ENCODE measurements at places on chromosomes 5 and 9.

GRCh38 chr9:78234810-78235209 lies 1.1 kb upstream of the CEP78 start:
- DNase-seq: no peak

DNA sequence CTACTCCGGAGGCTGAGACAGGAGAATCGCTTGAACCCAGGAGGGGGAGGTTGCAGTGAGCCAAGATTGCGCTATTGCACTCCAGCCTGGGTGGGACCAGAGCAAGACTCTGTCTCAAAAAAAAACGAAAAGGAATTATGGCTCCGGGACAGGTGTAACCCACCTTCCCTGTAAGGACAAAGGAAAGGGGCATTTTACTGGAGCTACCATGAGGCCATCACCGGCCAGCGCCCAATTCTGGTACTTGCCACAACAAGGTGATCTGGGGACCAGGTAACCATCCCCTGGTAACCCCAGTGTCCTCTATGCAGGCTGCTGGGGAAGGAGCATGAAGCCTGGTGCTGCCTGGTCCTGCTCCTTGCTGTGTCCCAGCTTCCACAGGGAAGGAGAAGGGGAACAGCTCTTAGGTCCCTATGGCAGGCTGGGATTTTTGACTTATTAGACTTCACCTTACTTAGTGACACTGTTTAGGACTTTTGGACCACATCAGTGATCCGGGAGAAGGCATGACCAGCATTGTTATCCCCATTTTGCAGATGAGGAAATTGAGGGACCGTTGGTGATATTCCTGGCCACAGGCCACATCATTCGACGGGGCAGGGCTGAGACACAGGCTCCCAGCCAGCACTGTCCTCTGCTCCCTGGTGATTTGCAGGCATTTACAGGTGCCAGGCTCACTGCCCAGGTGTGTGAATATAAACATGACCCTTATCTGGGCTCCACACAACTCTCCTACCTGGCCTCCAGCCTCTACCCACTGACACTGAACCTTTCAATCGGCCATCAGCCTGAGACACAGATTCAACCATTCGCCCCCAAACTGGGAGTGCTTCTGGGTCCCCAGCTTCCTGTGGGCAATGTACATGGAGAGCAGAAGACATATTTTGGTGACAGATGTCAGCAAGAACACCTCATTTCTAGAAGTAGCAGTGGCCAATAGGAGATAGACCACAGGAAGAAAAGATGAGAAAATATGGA lies 26.5 kb upstream of the ABO start:
- no peak for DNase-seq

GRCh38 chr9:20369391-20369790 lies 252.9 kb downstream of the MLLT3 start:
- DNase-seq: no peak

DNA sequence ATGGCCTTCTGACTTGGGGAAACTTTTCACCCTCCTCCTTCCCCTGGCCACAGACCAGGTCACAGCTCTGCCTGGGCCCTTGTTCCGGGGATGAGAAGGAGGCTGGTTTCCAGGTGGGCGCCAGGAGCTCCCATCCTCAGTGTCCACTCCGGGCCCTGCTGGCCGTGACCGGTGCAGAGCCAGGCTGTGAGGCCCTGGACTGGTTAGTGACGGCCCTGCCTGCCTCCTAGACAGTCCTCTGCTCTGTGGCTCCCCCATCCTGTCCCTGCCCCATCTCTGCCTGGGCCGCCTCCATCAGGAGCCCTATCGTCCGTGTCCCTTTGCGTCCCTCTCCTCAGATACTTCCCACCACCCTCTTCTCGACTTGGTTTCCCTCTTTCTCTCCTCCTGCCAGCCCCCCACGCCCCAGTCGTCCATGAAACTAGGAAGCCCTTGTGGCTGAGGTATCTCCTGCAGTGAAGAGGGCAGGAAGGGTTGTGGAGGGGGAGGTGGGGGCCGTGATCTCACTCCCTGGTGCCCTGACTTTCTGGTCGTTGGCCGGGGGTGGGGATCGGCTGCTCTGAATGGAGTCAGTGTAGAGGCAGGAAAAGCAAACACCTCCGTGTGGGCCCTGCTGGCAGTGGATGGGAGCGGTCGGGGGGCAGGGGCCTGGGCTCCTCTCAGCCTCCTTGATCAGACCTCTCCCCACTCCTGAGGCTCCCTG lies 15.4 kb upstream of the CERCAM start:
- no peak for DNase-seq

DNA sequence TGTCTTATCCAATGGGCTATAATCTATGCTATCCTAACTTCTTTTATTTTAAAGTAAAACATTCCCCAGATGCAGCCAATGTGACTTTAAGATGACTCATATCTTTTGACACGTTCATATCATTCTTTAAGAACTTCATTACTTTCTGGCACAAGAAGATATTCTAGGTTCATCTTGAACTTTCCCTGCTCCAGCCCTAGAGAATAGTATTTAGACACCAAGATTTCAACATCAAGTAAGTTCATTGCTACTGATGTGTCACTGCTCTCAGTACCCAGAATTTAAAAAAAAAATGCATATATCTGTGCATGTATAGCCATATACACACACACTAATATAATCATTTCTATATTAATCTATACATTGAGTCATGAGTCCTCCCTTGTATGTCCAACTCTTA lies 175.2 kb downstream of the SAXO1 start:
- DNase-seq: no peak
